EH (cell line): ENCODE measurements at places on chromosomes 16 and 17.

DNA sequence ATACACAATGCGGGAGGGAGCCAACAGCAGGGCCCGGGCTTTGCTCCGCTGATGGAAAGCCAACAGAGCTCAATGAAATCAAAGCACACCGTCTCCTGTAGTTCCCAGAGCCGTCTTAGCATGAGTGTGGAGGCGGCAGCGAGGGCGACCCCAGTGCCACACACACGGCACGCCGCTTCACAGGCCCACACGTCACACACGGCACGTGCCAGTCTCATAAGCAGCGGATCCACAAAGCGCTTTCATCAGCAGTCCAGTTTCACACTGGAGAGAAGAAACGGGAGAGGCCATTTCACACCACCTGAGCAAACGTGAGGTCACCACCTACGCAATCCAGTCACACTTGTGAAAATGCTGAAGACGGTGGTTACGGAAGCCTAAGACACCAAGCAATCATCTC is 34.8 kb downstream of the CYB5D2 start:
- no peak for DNase-seq

- no peak for DNase-seq
Observed at GRCh38 chr17:77213778-77214132, 73.0 kb downstream of the SEC14L1 start.

GRCh38 chr16:56605475-56605874 is 2.9 kb upstream of the MT2A start:
- no peak for DNase-seq

- DNase-seq = peak; percentile 54
Observed at GRCh38 chr16:19085679-19086200, 18.3 kb downstream of the COQ7 start.

GRCh38 chr17:8345052-8345690 is 5.5 kb downstream of the ODF4 start:
- DNase-seq = no peak

GRCh38 chr16:11159282-11159681 is 96.7 kb downstream of the SOCS1 start:
- no peak for DNase-seq

- DNase-seq = no peak
Observed at GRCh38 chr16:72427783-72428331, 255.9 kb upstream of the PMFBP1 start.

GRCh38 chr16:25845901-25846300 is 154.1 kb downstream of the HS3ST4 start:
- DNase-seq = no peak

DNA sequence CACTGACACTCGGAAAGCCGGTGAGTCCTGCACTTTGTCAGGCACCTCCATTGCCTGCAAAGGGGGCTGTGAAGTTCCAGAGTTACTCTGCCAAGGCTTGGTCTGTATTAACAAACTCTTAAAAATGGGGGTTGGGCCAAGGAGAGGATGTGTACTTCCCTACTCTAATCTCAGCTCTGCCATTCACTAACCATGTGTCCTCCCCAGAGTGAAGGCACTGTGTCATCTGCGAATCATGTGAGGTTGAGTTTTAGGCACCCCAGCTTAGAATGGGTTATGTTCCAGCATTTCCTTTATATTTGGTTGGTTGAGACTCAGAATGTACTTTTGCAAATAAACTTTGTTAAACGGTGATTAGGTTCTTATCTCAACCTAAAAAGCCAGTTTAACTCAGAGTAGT is 24.9 kb downstream of the ERCC4 start:
- no peak for DNase-seq

DNA sequence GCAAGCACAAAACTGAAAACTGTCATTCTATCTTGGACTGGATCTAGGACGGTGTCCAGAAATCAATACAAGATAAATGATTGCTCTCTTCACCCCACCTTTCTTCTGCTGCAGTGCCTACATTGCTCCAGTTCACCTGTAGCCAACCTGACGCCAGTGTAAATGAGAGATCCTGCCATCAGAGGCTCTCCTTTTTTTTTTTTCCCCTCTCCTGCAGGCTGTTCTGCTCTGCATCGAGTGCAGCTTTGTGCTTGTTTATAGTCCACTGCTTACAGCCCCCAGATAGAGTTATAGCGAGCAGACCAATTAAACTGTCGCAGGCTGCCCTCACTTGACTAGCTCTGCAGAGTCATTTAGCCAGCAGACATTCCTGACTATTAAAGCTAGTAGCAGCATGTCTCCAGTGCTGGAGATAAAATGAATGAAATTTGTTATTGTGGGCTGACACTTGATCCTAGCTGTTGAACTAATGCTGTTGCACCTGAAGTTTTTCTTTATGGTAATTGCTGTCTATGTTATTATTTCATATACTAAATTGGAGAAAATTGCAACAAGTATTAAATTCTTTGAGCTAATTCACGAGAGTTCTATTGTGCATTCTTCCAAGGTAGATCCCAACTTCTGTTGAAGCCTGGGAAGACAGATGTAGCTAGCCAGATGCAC is 257.1 kb downstream of the FTO start:
- no peak for DNase-seq

- peak; percentile 2 for DNase-seq
Observed at GRCh38 chr17:73546770-73547536, 97.3 kb downstream of the SDK2 start.

DNA sequence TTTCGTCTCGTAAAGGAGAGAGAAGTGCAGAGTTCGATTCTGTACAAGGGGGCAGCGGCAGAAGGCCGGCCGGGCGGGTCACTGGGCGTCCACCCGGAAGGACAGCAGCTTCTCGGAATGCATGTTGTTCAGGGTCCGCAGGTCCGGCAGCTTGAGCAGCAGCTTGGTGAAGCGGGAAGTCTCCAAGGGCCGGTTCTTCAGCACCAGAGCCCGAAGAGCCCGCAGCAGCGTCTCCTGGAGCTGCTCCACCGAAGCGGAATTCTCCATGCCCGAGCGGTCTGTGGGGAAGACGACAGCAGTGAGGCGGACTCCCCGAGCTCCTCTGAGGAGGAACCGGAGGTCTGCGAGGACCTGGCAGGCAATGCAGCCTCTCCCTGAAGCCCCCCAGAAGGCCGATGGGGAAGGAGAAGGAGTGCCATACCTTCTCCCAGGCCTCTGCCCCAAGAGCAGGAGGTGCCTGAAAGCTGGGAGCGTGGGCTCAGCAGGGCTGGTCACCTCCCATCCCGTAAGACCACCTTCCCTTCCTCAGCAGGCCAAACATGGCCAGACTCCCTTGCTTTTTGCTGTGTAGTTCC is 7.3 kb downstream of the NR1D1 start:
- DNase-seq = no peak

DNA sequence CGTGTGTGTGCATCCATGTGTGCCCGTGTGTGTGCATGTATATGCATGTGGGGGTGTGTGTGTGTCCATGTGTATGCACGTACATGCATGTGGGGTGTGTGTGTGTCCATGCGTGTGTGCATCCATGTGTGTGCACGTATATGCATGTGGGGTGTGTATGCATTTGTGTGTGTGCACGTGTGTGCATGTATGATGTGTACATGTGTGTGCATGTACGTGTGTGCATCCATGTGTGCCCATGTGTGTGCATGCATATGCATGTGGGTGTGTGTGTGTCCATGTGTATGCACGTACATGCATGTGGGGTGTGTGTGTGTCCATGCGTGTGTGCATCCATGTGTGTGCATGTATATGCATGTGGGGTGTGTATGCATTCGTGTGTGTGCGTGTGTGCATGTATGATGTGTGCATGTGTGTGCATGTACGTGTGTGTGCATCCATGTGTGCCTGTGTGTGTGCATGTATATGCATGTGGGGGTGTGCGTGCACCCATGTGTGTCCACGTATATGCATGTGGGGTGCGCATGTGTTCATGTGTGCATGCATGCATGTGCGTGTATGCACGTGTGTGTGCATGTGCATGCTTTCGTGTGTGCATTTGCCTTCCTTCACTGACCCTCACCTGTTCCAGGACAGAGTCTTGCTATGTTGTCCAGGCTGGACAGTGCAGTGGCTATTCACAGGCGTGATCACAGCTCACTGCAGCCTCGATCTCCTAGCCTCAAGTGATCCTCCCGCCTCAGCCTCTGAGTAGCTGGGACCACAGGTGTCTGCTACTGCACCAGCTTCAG is 129.6 kb upstream of the TNRC6C start:
- DNase-seq = no peak

DNA sequence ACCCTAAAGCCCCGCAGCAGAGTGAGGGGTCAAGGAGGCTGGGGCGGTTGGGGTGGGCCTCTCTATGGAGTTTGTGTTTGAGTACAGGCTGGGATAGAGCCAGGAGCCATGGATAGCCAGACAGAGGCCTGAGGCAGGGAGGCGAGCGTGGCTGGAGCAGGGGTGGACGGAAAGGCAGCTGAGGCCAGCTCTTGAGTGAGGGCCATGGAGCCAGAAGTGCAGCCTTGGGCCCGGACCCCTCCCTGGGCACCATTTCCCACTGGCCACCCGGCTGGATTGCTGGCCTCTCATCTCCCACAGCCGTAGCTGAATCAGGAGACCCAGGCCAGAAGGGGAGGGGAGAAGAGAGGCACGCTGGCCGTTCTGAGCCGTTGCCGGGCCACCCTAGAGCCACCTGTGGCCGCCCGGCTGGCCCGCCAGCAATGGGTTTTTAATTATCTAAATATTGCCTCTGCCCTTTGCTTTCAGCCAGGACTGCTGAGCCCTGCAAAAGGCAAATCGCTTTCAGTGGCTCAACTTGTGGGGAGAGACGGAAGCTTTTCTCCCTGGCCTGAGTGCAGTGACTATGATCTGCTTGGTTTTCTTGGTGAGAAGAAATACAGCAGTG is 75.2 kb upstream of the GSE1 start:
- no peak for DNase-seq
